Stomach (tissue), 19 donors: ENCODE measurements at places on chromosomes 1 and 21. TPM values are rescaled to one million over a fixed set of nuclear protein-coding genes. Genes with fewer than 3 reads are reported as not detected.
A peak's percentile ranks its signal among the peaks of the same experiment; 100 is the strongest.

DNA sequence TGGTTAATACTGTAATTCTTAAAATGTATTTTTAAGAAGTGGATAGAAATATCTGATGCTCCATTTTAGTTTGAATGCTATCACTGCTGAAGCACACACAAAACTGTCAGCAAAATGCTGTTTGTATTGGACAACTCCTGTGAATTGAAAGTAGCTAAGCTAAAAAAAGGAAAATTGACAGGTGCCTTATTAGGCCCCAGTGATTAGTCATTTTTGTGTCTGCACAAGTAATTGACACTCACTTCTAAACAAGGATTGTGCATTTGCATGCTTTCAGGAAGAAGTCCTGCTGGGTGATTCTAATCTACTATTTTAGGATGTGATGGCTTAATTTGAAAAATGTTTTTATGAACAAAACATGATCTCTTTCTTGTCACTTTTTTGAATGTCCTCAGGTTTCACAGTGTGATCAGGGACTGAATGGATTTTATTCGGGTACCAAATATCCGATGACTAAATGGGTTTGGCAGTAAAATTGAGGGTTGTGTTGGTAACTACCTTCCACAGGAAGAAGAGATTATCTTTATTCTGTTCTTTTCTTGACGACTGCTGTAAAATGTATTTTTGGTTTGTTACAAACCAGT, 13.0 kb upstream of the MAP3K7CL start:
- no peak overlapping the region for H3K4me3 ChIP-seq
- no peak overlapping the region for H3K27ac ChIP-seq
- DNase-seq, result no peak
- H3K27me3 ChIP-seq, result no peaks in the 10 kb centered on the region

GRCh38 chr1:10622910-10623685, 148.3 kb downstream of the PEX14 start:
- peaks cover 67% of the 10 kb centered on the region for H3K36me3 ChIP-seq
- H3K27ac ChIP-seq, result no peak overlapping the region
- H3K4me3 ChIP-seq, result no peak overlapping the region

GRCh38 chr1:157403203-157403602, 149.1 kb downstream of the FCRL5 start:
- no peak overlapping the region for H3K27ac ChIP-seq
- peaks cover 7% of the 10 kb centered on the region for H3K27me3 ChIP-seq
- no peaks in the 10 kb centered on the region for H3K36me3 ChIP-seq
- peak; percentile 27 for DNase-seq

GRCh38 chr1:172938681-172939080, 112.1 kb downstream of the TNFSF18 start:
- no peaks in the 10 kb centered on the region for H3K36me3 ChIP-seq
- H3K27me3 ChIP-seq, result no peaks in the 10 kb centered on the region
- no peak for DNase-seq
- no peak overlapping the region for H3K27ac ChIP-seq

- peaks cover 35% of the 10 kb centered on the region for H3K4me1 ChIP-seq
- H3K27me3 ChIP-seq, result no peaks in the 10 kb centered on the region
- DNase-seq, result no peak
- no peaks in the 10 kb centered on the region for H3K36me3 ChIP-seq
- no peak overlapping the region for H3K4me3 ChIP-seq
These were observed 15.9 kb upstream of the TMEM125 start for GRCh38 chr1:43253876-43254275.

DNA sequence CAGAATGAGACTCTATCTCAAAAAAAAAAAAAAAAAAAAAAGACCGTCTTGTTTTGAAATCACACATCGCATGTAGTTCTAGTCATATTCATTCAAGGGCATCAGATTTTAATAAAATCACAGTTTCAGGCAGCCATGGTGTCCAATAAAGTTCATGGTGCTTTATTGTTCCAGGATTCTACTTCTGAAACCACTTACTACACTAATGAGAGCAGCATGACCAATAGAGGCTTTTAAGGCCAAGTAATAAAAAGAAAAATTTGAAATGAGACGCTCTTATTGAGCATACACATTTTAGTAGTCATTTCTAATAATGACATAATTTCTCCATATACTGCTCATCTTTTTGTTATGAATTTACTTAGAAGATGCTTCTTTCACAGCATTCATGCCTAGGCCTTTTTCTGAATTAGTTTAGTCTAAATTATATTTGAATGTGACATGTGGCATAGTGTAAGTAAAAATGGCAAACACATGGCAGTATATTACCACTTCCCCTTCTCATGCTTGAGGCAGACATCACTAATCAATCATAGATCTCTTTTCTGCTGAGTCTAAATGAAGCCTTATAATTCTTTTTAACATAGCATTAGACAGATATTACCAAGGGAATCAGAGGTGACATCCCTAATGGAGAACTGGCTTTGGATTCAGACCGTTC, 18.5 kb downstream of the NTMT2 start:
- no peaks in the 10 kb centered on the region for H3K27me3 ChIP-seq
- H3K4me3 ChIP-seq, result no peak overlapping the region
- H3K36me3 ChIP-seq, result no peaks in the 10 kb centered on the region
- no peak overlapping the region for H3K27ac ChIP-seq
- H3K4me1 ChIP-seq, result no peaks in the 10 kb centered on the region

DNA sequence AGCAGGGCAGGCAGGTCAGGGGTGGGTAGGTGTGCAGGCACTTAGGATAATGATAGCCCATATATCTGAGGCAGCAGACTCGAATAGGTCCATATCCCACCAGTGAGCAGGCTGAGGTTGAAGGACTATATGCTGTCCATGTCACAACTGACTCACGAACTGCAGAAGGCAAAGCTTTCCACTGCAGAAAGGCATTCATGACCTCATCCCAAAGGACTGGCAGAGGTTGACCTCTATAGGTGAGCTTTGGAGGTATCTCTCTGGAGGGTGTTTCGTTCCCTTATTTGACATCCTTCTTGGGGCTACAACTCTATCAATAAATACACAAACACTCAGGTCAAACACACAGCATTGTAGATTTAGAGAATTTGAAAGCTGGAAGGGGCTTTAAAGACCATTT, 42.8 kb upstream of the MARK1 start:
- H3K27ac ChIP-seq, result no peak overlapping the region
- no peaks in the 10 kb centered on the region for H3K27me3 ChIP-seq
- no peaks in the 10 kb centered on the region for H3K36me3 ChIP-seq
- no peak overlapping the region for H3K4me3 ChIP-seq
- no peaks in the 10 kb centered on the region for H3K4me1 ChIP-seq

DNA sequence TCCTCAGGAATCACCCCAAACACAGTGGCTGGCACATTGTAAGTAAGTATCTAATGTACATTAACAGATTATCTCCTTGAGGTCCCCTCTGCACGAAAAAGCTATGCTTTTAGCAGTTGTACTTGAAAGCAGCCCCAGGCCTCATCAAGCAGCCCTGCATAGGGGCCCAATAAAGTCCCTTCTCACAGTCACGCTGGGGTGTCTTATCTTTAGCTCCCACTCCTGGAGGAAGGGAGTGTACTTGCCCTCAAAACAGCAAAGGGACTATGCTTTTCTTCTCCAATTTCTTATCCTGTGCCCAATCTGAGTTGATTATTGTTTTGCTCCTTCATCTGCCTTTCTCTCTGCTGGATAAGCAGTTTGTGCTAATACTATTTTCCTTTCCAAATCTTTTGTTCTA, 168.8 kb upstream of the PLXNA2 start:
- H3K27ac ChIP-seq, result no peak overlapping the region
- no peak for DNase-seq
- H3K36me3 ChIP-seq, result no peaks in the 10 kb centered on the region

DNA sequence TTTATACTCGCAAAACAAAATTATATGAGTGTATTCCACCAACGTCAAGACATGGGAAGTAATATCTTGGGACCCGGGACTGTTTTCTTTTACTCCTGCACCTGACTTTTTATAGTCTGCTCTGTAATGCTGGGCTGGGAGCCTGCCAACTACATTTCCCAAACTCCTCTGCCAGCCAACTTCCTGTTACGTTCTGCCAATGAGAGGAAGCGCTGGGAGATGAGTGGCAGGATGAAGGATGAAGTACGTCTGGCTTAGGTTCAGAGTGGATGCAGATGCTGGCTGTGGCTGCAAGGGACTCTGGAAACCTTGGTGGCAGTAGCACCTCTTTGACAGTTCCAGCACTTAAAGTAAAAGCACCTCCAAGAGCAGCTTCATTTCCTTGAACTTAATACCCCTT, 59.6 kb downstream of the USP24 start:
- peak; percentile 23 for DNase-seq
- H3K4me3 ChIP-seq, result no peak overlapping the region
- peaks cover 99% of the 10 kb centered on the region for H3K36me3 ChIP-seq
- H3K27me3 ChIP-seq, result no peaks in the 10 kb centered on the region
- no peaks in the 10 kb centered on the region for H3K4me1 ChIP-seq
- no peak overlapping the region for H3K27ac ChIP-seq

DNA sequence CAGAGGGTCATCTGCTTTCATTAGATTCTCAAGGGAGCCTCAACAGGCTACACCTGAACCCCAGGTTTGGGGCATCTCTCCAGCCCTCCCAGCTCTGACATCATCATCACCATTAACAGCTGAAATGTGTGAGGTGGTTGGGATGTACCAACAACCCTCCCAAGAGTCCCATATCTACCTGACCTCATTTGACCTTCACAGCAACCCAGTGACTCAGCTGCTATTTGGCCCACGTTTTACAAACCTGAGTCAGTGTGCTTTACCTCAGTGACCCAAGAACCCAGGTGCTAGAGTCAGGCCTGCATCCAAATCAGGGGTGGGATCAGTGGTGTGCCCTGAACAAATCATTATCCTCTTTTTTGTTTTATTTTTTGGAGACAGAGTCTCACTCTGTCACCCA, 53.3 kb upstream of the TINAGL1 start:
- H3K27me3 ChIP-seq, result peaks cover 6% of the 10 kb centered on the region
- no peaks in the 10 kb centered on the region for H3K36me3 ChIP-seq
- no peak overlapping the region for H3K4me3 ChIP-seq
- no peak overlapping the region for H3K27ac ChIP-seq
- DNase-seq, result no peak
- no peaks in the 10 kb centered on the region for H3K4me1 ChIP-seq

GRCh38 chr1:27966402-27967105, 6.8 kb downstream of the XKR8 start:
- no peaks in the 10 kb centered on the region for H3K27me3 ChIP-seq
- H3K36me3 ChIP-seq, result peaks cover 61% of the 10 kb centered on the region
- H3K4me3 ChIP-seq, result no peak overlapping the region
- no peak for DNase-seq

GRCh38 chr1:197725044-197725443, 50.2 kb downstream of the DENND1B start:
- no peaks in the 10 kb centered on the region for H3K27me3 ChIP-seq
- no peaks in the 10 kb centered on the region for H3K4me1 ChIP-seq
- no peak overlapping the region for H3K27ac ChIP-seq

GRCh38 chr21:35178827-35179226, 129.7 kb upstream of the RUNX1 start:
- no peak for DNase-seq
- no peaks in the 10 kb centered on the region for H3K27me3 ChIP-seq
- H3K36me3 ChIP-seq, result no peaks in the 10 kb centered on the region
- no peak overlapping the region for H3K4me3 ChIP-seq
- no peaks in the 10 kb centered on the region for H3K4me1 ChIP-seq

DNA sequence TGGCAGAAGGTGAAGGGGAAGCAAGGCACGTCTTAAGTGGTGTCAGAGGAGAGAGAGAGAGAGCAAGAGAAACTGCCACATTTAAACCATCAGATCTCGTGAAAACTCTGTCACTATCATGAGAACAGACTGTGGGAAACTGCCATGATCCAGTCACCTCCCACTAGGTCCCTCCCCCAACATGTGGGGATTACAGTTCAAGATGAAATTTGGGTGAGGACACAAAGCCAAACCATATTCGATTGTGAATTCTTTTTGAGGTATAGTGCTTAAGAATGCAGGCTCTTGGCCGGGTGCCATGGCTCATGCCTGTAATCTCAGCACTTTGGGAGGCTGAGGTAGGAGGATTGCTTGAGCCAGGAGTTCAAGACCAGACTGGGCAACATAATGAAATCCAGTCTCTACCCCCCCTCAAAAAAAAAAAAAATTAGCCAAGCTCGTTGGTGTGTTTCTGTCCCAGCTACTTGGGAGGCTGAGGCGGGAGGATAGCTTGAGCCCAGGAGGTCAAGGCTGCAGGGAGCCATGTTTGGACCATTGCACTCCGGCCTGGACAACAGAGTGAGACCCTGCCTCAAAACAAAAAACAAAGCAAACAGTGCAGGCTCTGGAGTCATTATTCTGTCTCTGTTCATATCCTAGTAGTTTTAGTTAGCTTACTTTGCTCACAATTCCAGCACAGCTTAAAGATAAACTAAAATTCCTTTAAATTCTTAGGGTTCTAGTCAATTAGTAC, 6.0 kb downstream of the ZCCHC17 start:
- no peaks in the 10 kb centered on the region for H3K36me3 ChIP-seq
- no peak overlapping the region for H3K27ac ChIP-seq
- no peak overlapping the region for H3K4me3 ChIP-seq
- DNase-seq, result no peak
- H3K4me1 ChIP-seq, result peaks cover 3% of the 10 kb centered on the region

DNA sequence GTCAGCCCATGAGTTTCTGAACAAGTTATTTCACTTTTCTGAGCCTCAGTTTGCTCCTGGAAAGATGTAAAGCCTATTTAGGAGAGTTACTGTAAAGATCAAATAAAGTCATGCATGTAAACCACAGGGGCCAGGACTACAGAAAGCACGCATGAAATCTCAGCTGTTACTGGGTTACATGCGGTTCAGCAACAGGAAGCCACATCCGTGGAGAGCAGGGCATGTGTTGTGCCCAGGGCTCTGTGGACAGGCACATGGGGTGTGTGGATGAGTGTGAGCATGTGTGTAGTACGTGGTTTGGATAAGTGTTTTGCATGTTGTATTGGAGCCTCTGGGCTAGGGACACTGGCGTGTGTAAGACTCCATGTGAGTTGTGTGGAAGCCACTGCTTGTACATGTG, 2.2 kb upstream of the EPHA2 start:
- no peaks in the 10 kb centered on the region for H3K27me3 ChIP-seq
- no peak overlapping the region for H3K27ac ChIP-seq
- H3K4me1 ChIP-seq, result peaks cover 51% of the 10 kb centered on the region
- DNase-seq, result no peak
- H3K4me3 ChIP-seq, result no peak overlapping the region

DNA sequence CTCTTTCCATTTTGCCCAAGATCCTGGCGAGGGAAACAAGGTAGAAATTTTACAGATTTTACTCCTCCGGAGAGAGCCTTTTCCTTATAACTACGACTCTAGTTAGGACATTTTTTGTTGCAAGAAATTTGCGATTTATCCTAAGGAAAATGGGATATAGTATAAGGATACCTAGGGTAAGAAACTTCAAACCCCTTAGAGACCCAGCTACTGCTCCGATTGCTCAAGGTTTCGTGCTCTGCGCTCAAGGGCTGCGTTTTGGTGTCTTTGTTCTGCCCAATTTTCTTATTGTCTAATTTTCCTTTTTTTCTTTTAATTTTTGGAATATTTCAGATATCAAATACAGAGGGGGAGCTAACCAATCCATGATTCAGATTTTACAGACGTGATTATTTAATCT, 1.5 kb downstream of the TTC3 start:
- DNase-seq, result no peak
- peaks cover 6% of the 10 kb centered on the region for H3K36me3 ChIP-seq
- H3K27me3 ChIP-seq, result no peaks in the 10 kb centered on the region
- peak overlapping the region; percentile 97 for H3K27ac ChIP-seq

Gene CHI3L2
- total RNA-seq, result not detected

Gene CFHR1
- total RNA-seq, result not detected

Gene GJA8
- not detected for total RNA-seq

Gene NPHS2
- not detected for total RNA-seq

Gene LAMC2
- 5.3 TPM for total RNA-seq

Gene SPRR2B
- total RNA-seq, result not detected

Gene MOV10
- total RNA-seq, result 79.0 TPM

Gene AUNIP
- not detected for total RNA-seq

Gene TRIM62
- 2.0 TPM for total RNA-seq

Gene A3GALT2
- not detected for total RNA-seq
